Stimulated activated naive CD8-positive, alpha-beta T cell treated with anti-CD3 and anti-CD28 coated beads, Interleukin-15, amount 100 ng/mL, for 72 hours (primary cell): ENCODE measurements at places on chromosomes 3 and 15.

- DNase-seq = no peak
These were observed 175.1 kb upstream of the CTNNB1 start for GRCh38 chr3:41024031-41024836.

DNA sequence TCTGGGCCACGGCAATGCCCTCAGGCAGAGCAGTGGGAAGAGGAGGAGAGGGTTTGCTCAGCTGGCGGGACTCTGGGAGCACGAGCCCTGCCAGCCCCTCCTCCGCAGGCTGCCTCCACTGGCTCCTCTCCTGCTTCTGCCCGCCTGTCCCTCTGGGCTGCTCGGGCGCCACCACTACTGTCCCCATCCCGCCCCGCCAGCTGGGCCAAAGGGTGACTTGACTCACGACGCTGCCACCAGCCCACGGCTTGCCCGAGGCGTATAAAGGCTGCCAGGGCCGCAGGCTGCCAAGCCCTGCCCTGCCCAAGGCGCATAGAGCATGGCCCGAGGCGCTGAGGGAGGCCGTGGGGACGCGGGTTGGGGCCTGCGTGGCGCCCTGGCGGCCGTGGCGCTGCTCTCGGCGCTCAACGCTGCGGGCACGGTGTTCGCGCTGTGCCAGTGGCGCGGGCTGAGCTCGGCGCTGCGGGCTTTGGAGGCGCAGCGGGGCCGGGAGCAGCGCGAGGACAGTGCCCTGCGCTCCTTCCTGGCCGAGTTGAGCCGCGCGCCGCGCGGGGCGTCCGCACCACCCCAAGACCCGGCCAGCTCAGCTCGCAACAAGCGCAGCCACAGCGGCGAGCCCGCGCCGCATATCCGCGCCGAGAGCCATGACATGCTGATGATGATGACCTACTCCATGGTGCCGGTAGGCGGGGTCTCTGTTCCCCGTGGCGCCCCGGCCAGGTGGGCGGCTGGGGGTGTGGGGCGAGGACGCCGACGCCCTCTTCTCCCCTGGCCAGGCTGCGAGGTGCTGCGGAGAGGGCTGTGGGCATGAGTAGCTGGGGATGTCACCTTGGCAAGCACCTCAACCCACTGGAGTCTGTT, at the start of gene GLDN:
TSS of gene GLDN (plus strand) at position 290 of the 861 bp plus-strand sequence. CDS start at position 320, 30 bp downstream.
- DNase-seq = no peak

DNA sequence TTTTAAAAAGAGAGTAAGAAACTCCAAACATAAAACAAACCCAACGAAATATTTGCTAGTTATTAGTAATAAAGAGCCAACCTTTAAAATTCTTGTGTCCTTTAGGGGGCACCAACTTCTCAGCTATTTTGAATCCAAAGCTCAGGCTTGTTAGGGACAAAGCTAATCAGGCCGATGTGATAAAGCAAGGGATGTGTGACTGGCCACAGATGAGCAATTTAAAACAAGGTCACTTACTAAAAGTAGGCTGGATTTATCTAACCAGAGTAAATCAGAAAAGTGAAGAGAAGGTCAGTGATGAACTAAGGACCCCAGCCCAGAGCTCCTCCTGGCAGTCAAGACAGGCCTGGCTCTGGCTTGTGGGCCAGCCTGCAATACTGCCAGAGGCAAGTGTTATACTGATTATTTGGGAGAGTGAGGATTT, 108.5 kb downstream of the CYP19A1 start:
- DNase-seq = no peak

DNA sequence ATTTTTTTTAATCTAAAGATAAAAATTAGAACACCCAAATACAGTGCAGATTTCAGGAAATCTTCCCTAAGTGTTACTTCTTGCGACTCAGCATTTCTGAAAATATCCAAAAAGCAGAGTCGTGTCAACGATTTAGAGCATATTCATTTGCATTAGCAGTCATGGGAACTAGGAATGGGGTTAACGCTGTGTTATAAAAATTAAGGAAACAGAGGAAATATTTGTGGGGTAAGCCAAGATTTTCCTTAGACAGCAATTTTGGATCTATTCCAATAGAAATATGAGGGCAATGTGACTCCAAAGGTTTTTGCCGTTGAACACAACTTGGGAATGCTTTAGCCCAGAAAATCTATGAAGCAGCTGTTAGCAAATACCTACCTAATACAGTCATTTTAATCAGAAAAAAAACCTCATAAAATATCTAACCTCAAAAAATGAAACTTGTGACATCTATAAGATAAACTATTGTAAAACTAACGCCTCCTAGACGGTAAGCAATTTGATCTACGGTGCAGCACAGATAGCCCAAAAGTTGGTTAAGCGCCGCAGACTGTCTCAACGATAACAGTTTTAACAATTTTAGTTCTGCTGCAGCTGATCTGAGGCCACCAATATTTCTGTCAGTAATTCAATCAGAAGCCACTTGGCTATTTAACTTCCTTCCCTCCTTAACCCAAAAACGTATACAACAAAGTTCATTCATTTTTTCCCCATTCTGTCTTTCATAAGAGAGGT, 5.8 kb upstream of the ATP11B start:
- DNase-seq = no peak

DNA sequence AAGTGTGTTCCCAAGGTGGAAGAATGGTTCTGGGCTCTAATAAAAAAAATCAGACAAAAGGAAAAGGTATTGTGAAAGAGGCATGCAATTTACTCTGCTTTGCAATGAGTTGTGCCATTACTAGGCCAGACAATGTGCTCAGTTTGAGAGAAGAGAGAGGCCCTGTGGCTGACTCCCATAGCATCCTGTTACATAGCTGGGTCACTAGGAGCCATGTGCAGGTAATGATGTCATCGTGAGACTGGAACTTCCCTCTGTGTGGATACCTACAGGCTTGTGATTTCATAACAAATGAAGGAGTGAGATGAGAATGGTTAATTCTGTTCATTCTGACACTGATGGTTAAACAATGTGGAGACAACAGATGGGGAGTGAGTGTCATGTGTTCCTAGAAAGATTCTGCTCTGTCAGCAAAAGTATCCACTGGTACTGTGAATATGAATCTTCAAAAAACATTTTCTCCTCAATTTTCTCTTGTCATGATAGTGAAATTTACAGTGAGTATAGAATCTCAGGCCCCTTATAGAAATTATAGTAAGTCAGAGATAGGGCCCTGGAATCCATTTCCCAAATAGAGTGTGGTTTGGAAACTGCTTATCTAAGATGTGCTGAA, 648.7 kb upstream of the DPPA4 start:
- no peak for DNase-seq

DNA sequence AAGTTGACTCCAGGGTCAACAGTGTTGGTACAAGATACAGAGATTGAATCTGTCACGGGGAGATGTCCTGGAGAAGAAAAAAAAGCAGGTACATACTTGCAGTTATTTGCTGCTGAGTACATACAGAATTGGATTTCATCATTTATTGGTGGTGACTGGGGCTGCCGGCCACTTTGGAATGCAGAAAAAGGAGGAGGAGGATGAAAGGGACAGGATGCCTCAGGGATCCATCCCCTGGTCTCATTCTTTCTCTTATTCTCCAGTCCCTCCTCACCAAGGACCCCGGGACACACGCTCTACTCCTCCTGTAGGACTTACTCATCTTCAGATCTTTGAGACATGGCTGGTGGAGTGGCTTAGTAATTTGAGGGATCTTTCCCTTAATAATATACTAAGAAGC, 30.0 kb upstream of the MEIS2 start:
- no peak for DNase-seq

GRCh38 chr3:24829011-24829581, 334.4 kb upstream of the THRB start:
- DNase-seq = no peak

DNA sequence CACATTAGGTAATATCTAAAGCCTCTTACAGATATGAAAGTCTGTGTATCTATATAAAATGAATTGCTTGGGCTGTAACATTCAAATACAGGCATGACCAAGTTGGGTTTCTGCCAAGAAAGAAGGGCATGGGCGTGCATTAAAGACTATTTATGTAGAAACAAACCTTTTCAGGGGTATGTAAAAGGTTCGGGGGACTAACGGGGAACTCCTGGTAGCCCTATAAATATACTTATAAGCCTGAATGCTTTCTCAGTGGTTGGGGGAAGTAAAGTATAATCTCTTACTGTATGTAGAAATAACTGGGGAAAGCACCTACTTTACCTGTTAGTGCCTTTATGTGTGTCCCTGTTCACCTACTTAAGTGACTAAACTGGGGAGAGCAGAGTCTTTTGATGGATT, 154.5 kb upstream of the TBL1XR1 start:
- DNase-seq = peak; percentile 31

GRCh38 chr3:177320765-177321247, 123.5 kb upstream of the TBL1XR1 start:
- no peak for DNase-seq
